ENCODE measurements at places on chromosomes 1 and 21.

DNA sequence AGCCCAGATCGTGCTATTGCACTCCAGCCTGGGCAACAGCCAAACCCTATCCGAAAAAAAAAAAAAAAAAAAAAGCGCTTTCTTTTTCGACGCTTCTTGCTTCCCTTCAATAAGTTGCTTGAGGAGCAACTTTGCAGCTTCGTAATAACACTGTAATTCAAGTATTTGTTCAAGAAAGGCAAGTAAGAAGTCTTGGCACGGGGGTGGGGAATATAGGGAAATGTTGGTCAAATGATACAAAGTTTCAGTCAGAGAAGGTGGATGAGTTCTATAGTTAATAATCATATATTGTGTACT is 871 bp upstream of the PSMA5 start:
- DNase-seq: no peak

DNA sequence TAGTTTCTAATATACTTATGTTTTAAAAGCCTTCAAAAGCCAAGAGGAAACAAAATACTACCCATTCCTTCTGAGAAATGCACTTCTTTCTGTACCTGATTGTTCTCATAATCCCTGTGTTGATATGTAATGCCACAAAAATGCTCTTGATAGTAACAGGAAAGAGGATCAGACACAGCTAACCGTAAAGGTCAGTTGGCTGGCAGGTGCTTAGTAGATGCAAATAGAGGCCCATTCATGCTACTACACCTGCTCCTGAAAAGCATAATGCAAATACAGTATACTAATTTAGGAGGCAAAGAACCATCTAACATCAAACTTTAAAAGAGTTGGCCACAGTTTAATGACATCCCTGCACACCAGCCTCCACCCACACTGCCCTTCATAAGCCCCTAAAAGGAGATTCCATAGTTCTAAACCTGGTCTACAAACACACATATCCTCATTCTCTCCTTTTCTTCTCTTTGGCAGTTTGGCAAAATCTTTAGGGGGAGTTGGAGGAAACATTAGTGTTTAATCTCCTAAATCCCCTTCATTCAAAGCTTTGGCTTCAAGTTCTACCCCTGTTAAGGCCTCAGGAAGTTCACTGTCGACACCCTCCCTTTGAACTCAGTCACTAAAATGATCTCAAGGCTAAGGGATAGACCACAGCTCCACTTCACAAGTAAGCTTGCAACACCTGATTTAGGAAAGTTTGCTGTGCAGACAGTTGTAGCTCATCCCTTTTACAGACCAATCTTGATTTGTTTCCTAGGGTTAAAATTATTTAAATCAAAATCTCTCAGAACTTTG is 2.9 kb upstream of the CD46 start:
- DNase-seq: peak; percentile 64

DNA sequence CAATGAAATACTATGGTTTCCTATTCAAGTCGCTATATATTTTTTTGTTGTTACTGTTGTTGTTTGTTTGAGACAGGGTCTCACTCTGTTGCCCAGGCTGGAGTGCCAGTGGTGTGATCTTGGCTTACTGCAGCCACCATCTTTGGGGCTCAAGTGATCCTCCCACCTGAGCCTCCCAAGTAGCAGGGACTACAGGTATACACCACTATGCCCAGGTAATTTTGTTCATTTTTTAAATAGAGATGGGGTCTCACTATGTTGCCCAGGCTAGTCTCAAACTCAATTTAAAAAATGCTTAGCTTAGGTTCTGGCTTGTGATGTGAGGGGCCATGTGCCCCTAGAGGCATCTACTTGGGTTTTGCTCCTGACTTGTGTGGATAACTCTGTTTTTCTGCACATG is 9.8 kb downstream of the RABIF start:
- no peak for DNase-seq

- DNase-seq: peak; percentile 63
Measured at GRCh38 chr21:36297938-36298572, 21.9 kb upstream of the MORC3 start.

- peak; percentile 42 for DNase-seq
Measured at GRCh38 chr1:74399249-74399648, 113.2 kb downstream of the LRRC53 start.

- DNase-seq: no peak
Measured at GRCh38 chr21:46421191-46421750, 37.4 kb upstream of the DIP2A start.

- DNase-seq: no peak
Measured at GRCh38 chr1:44988531-44989156, 2.2 kb upstream of the EIF2B3 start.

DNA sequence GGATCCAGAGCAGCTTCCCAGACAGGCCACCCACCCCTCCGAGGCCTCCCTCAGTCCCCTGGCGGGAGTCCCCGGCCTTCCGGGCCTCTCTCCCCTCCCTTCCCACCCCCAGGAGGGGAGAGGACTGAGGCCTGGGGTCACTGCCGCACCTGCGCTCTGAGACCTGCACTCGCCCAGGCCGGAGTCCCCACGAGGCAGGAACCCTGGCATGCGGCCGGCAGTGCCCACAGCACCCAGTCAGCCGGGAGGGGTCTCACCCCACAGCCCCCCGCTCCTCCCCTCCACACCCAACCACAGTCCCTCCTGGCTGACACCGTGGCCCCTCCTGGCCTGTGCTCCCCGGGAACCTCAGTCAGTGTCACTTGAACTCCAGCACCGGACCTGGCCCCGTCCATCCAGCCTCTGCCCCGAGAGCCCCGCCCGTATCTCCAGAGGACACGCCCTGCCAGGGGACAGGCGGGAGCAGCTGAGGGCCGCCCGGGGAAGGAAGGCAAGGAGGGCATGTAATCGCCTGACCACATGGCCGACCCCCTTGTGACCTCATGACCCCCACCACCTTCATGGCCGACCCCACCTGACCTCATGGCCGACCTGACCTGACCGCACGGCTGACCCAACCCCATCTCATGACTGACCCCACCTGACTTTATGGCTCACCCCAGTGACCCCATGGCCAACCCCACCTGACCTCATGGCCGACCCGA is 28.7 kb upstream of the TTLL10 start:
- no peak for DNase-seq

- DNase-seq: no peak
Measured at GRCh38 chr21:14657241-14658008, 111.3 kb upstream of the SAMSN1 start.

DNA sequence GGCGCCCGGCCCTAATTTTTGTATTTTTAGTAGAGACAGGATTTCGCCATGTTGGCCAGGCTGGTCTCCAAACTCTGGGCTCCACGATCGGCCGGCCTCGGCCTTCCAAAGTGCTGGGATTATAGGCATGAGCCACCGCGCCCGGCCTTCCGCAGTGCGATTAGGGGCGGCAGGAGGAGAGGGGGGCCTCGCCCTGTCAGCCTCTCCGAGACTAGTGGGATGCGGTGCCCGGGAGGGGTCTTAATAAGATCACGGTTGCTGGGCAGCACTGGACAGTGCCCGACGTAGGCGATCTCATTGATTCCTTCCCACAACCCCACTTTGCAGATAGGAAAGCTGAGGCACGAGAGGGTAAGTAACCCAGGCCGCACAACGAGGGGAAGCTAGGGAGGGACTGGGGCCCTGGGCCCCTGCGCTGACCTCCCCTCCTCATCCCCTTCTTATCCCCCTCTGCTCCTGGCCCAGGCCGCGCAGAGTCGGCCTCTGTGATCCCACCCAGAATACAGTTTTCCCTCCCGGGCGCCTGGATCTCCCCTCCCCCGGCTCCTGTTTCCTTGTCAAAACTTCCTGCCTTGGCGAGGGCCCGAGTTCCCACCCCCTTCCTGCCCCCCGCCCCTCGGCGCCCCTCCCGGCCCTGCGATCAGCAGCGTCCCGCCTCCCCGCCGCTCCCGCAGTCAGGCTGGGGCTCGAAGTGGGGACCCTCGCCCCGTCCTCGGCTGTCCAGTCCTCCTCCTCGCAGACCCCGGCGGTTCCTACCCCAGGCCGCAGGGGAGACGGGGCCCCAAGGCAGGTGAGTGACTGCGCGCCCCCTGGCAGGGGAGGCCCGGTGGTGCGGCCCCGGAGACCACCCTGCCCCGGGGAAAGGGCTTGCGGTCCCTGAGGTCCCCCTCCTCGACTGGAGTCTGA is at the start of gene PEAR1:
TSS of gene PEAR1 (plus strand) at position 671 of the 906 bp plus-strand sequence. CDS start 10,209 bp downstream, outside the sequence.
- no peak for DNase-seq

- no peak for DNase-seq
Measured at GRCh38 chr1:98523256-98523655, 138.3 kb upstream of the SNX7 start.

GRCh38 chr1:14011888-14012287 is 311.9 kb downstream of the PRDM2 start:
- no peak for DNase-seq

DNA sequence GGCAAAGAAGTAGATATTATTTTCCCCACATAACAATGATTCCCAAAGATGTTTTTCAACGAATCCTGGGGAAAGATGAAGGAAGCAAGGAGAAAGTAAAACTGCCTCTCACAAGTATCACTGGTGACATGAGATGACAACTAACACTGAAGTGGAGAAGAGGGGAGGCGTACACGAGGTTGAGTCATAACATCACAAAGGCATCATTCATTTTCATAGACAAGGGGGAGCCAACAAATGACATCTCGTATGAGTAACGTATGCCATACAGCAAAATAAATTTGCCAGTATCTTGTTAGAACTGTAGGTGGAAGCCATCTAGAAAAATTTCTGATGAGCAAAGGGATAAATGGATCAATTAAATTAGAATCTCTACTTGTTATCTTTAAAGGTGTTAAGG is 56.6 kb downstream of the ATP1B1 start:
- DNase-seq: no peak

DNA sequence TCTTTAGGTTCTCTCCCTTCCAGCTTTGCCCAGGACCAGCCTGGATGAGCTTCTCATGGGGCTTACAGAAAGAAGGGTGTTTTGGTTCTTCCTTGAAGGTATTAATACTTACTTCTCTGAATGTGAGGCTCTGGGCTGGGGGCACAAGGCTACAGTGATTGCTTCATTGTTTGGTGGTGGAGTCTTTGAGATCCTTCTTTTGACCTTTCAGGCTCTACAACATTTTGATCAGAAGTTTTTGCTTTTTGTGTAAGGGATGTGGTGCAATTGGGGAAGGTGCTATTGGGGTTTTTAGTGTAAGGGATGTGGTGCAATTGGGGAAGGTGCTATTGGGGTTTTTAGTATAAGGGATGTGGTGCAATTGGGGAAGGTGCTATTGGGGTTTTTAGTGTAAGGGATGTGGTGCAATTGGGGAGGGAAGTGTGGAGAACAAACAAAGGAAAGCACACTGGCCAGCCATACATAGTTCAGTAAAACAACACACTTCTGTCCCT is 103.6 kb upstream of the IVNS1ABP start:
- no peak for DNase-seq

GRCh38 chr1:199124351-199124750 is 485.5 kb downstream of the PTPRC start:
- no peak for DNase-seq

GRCh38 chr1:56094168-56094567 is 485.2 kb downstream of the PLPP3 start:
- DNase-seq: no peak

- DNase-seq: peak; percentile 2
Measured at GRCh38 chr1:211118407-211119102, 15.4 kb downstream of the KCNH1 start.

- no peak for DNase-seq
Measured at GRCh38 chr1:179055937-179056336, 25.9 kb upstream of the TOR3A start.

DNA sequence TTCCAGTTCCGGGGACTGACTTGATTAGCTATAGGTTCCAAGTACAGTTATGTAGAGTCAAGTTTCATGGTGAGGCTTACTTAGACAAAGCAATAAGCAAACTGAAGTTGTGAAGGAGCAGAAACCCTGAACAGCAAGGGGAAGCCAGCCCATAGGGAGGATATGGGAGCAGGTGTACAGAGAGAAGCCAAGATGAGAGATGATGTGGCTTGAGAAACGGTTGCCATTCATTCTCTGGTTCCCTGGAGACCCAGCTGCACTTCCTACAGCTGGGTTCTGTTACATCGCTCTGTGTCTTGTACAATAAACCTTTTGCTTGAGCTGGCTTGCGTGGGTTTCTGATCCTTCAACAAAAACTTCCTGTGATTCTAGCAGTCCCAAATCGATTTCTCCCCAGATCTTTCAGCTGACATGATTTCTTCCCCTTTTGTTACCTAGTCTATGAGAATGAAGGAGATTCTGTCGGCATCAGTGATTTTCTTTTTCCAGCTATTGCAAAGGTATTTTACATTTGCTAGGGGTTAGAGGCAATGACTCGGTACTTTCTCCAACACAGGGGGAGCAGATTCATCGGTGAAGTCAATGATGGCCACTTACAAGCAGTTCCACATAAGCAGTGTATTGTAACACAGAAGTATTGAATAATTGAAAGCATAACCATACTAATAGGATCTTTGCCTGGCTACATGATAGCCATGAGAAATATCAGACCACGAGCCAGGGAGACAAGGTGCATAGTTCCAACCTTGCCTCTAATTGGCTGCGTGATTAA is 67.3 kb downstream of the URB2 start:
- no peak for DNase-seq

DNA sequence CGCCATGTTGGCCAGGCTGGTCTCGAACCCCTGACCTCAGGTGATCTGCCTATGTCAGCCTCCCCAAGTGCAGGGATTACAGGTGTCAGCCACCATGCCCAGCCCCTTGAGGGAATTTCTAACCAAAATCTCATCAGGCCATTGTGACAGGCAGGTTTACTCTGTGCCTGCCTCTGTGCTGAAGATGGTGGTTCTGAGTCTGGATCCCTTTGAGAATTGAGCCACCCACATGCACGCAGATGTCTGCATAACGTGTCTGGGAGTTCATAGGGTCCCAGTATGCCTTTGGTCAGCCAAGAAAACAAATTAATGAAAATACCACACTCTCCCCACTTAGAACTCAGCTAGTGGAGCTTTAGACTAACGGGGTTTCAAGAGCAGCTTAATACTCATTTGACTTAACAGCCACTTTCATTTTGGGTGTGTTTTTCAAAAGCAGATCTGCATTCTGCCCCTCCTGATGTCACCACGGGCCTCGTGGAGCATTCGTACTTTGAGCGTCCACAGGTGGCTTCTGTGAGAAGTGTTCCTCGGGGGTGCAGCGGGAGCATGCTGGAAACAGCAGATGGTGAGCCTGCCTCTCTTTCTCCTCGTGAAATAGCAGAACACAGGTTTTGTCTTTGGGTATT is 45.3 kb downstream of the DIP2A start:
- no peak for DNase-seq
